ENCODE measurements at places on chromosomes 11 and 22.

DNA sequence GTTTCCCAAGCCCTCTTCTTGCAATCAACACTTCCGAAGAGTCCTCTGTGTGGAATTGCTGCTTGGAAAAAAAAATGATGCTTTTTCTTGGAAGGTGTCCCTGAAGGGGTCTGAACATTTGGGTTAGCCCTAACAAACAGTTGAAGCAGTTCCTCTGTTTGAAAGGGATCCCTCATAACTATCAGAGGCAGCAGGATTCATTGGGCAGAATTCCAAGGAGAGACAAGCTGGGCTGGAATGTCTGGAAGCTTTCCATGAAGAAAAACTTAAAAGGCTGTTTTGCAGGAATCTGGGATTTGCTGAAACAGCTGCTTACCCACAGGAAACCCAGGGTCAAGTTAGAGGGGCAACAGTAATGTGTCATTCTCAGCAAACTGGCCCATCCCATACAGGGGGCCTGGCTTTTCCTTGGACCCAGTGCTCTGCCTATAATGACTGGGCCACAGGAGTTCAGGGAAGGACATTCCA lies 3.1 kb downstream of the CSNK2A3 start:
- DNase-seq: no peak

DNA sequence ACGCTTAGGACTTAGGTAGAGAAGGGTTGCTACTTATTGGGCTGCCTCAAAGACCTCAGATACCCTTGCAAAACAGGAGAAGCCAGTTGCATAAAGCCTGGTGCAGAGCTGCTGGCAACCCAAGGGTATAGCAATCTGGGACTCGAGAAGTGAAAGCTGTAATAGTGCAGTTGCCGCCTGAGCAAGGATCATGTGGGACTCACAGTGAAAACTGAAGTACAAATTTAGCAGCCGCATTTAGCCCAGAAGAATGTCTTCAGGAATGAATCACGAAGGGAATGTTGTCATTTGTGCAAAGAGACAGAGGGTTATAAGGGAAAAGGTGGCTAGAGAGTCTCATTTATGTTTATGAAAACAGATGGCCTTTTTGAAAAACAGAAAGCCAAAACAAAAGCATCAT lies 267.2 kb downstream of the TENM4 start:
- DNase-seq: no peak

GRCh38 chr11:121344824-121345223 lies 52.3 kb downstream of the SC5D start:
- DNase-seq: no peak

GRCh38 chr11:87779276-87780067 lies 395.8 kb downstream of the RAB38 start:
- DNase-seq: no peak

GRCh38 chr11:70351646-70352045 lies 46.7 kb upstream of the CTTN start:
- no peak for DNase-seq

Measured in CD4-positive, CD25-positive, alpha-beta regulatory T cell (primary cell).